ENCODE measurements at places on chromosomes 12 and 14.

DNA sequence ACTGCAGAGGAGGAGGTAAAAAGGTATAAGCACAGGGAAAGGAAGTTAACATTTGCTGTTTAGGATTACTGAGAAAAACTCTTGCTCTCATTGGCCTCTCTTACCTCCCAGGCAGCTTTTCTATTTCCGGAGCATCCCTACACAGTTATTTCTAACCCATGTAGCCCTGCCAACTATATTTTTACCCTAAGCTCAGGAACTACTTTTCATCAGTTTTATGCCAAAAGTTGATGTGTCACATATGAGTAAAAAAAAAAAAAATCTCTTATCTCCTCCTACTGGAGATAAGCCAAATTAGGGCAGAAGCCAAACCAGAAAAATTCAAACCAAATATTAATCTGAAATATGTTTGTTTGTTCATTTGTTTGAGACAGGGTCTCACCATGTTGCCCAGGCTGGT is 34.4 kb upstream of the PSMA6 start:
- DNase-seq, result no peak

DNA sequence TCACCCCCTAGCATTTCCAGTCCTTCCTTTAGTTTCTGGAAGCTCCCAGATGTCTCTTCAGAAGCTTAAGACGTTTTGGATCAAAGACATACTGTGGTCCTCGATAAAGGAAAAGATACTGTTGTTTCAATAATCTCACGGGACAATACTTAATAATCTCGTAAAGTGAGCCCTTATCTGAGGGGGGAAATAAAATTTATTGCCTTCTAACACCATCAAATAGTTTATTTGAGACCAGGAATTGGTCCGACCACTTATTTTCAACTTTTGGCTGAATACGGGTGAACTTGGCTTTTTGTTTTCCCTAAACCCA is 640 bp upstream of the G2E3 start:
- no peak for DNase-seq

GRCh38 chr14:22073801-22074200 is 400.2 kb upstream of the OR4E1 start:
- no peak for DNase-seq

- DNase-seq, result no peak
Measured at GRCh38 chr12:6212086-6212485, 11.9 kb downstream of the CD9 start.

- DNase-seq, result no peak
Measured at GRCh38 chr12:14394317-14395073, 29.0 kb downstream of the ATF7IP start.

DNA sequence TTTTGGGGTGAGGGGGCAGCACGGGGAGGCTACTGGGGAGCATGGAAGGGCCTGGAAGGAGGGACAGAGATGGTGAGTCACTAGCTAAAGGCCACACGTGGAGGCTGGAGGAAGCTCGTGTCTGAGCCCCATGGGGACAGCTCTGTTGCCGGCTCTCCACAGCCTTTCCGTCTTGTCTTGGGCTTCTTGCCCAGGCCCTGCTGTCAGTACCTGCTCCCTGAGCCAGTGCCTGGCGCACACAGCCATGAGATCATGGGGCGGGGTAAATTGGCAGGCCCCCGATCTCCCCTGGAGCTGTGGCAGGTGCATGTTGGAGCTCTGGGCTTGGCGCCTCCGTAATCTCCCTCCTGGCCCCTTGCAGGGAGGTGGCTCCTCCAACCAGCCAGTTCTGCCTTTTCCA is 16.1 kb upstream of the KRT80 start:
- DNase-seq, result no peak

DNA sequence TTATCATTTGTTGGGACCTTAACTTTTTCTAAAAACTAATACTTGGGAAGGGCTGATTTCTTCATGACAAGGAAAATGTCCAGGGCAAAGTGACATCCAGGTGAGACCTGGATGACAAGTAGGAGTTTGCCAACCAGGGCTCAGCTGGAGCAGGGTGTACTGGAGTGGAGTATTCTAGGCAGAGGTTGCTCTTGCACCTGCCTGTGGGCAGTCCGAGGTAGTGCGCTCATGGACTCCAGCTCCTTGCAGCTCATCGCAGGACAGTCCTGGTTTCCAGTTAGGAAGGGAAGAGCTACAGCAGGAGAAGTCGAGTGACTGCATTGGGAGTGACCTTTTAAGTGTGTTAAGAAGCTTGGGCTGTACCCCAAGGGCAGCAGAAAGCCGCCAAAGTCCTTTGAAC is 175.9 kb downstream of the PELI2 start:
- no peak for DNase-seq

DNA sequence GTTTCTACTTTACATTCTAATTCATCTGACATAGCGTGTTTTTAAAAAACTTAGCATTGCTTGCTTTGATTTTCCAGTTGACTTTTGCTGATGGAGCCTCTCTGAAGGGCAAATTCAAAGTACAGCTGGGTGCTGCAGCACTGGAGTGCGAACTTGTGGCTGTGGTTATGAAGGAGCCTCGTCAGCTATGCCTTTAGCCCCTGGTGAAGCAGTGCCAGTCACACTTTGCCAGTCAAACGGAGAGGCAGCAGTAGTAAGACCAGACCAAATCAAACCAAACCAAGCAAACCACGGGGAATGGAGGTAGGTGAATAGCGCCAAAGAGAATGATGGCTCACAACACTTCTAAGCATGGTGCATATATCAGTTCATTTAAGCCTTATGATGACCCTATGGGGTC is 15.1 kb upstream of the SLC38A2 start:
- DNase-seq, result peak; percentile 57

- DNase-seq, result peak; percentile 39
Measured at GRCh38 chr12:77064896-77065360, 441 bp downstream of the E2F7 start.

- no peak for DNase-seq
Measured at GRCh38 chr12:77161944-77162343, 96.6 kb upstream of the E2F7 start.

GRCh38 chr12:57823131-57823907 is 4.8 kb upstream of the AVIL start:
- DNase-seq, result no peak

DNA sequence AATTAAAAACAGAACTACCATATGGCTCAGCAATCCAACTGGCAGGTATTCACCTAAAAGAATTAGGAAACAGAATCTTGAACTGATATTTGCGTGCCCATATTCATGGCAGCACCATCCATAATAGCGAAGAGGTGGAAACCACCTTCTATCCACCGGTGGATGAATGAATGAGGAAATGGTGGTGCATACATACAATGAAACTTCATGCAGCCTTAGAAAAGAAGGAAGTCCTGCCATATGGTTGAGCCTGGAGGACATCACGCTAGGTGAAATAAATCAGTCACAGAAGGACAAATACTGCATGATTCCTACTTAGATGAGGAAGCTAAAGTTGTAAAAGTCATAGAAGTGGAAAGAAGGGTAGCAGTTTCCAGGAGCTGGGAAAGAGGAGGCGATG is 6.6 kb downstream of the TCL1A start:
- DNase-seq, result no peak

DNA sequence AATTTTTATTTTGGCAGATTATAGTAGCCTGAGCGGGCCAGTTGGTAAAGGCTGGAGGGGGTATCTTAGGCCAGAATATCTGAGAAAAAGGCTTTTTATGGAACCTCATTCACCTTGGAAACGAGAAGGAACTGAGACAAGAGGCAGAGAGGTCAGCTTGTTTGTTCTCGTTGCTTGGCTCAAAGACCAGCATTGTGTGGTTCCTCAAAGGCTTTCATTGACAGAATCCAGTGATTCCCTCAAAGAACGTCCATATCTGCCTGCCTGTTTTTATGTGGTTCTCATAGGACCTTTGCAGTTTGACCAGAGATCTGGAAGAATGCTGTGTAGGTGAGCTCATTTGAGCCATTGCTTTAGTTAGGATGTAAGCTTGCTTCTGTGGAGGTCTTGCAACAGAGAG is 117.3 kb downstream of the CFAP54 start:
- DNase-seq, result no peak

DNA sequence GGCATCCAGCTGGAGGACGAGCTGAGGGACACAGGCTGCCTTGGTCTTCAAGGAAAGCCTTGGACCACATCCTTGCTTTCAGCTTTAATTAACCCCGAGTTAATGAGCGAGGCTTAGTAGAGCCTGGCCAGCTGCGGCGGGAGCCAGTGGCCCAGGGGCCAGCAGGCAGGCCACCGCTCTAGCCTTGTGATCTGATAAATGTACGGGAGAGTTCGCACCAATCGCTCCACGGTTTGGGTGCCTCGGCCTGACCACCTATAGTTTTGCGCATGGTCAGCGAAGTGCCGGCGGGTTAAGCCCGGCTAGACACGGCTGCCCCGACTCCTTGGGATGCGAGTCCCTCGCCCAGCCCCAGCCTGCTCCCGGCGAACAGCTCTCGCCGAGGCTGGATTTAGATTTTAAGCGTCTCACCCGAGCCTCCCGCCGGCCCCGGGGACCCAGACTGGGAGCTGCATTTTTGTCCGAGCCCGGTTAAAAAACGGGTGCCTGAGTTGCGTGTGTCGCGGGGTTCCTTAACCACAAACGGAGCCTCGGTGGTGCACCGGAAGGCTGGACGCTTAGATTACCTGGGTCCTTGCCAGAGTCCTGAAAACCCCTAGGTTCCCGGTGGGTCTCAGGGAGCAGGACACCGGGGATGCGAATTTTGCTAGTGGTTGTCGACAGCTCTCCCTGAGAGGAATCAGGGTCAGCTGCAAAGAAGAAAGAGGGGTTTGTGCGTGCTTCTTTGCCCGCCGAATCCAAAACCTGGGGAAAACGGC is 2.9 kb upstream of the HOXC12 start:
- DNase-seq, result no peak

DNA sequence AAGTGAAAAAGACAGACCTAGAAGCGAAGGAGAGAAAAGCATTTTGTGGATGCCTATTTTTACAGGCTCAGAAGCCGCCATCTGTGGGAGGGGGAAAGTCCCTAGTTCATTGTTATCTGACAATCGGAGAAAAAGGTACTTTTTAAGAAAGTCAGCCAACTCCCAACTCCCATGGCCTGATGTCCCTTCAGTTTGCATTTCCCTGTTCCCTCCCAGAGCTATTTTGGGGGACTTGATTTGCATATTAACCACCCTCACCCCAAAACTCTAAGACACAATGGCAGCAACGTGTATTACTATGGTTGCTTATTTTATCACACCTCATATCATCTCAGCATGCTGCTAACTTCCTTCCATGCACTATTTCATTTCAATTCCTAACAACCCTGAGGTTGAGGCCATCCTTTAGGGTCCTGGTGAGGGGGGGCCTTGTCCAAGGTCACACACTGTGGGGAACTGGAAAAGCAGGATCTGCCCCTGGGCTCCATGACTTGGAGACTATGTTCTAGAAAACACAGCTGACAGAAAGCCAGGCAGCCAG is 18.7 kb downstream of the HVCN1 start:
- DNase-seq, result peak; percentile 60

- DNase-seq, result no peak
Measured at GRCh38 chr12:4311776-4312175, 9.2 kb upstream of the TIGAR start.

- DNase-seq, result no peak
Measured at GRCh38 chr12:51320695-51321320, 3.2 kb downstream of the BIN2 start.
